ENCODE measurements at places on chromosomes 1 and 21.

GRCh38 chr1:203690730-203691129, 64.1 kb downstream of the ATP2B4 start:
- no peak for DNase-seq

GRCh38 chr1:21814241-21814918, 2.3 kb downstream of the LDLRAD2 start:
- no peak for DNase-seq

DNA sequence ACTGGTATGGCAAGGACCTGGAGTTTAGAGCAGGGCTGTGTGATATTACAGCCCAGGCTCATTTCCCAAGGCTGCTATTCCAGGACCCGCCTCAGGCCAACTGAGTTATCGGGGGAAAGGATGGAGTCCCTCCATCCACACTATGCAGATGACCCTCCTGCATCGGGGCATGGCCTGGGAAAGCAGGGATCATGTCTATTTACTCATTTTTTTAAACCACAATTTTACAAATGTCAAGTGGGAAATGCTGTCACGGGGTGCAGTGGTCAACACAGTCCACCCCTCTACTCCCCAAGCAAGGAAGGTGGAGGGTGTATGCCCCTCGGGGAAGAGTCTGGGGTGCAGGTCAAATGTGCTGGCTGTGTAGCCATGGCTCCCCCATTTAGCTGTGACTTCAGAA, 6.1 kb upstream of the CLEC20A start:
- DNase-seq, result no peak

GRCh38 chr1:198391393-198392020, 149.0 kb downstream of the ATP6V1G3 start:
- DNase-seq, result no peak

DNA sequence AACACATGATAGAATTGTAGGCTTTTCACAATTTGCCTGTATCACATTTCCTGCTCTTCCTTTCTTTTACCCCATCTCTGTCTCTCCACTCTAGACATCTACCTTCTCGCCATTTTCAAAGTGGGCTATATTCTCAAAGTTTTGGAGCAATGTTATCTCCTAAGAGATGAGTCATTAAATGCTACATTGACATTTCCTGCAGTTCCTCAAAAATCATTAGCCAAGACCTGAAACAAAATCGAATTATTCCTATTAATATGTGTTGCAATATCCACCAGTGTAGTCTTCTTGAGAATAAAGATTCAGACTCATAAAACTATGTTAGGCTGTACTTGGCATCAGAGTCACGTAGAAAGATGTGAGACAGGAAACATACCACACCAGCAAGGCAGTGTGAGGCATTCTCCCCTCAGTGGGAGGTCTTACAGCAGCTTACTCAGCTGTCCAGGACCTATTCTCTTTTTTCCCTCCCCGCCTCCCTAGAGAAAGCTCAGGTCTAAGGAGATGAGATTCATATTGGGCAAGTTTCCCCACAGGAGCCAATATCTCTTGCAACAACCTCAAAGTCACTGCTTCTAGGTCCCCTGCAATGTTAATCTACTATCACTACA, 38.8 kb downstream of the FRRS1 start:
- DNase-seq, result peak; percentile 86

- DNase-seq, result no peak
Measured at GRCh38 chr1:213443415-213443814, 392.4 kb downstream of the RPS6KC1 start.

- no peak for DNase-seq
Measured at GRCh38 chr1:234316937-234317336, 56.3 kb upstream of the COA6 start.

GRCh38 chr1:16191309-16191708, 21.1 kb downstream of the ARHGEF19 start:
- no peak for DNase-seq

DNA sequence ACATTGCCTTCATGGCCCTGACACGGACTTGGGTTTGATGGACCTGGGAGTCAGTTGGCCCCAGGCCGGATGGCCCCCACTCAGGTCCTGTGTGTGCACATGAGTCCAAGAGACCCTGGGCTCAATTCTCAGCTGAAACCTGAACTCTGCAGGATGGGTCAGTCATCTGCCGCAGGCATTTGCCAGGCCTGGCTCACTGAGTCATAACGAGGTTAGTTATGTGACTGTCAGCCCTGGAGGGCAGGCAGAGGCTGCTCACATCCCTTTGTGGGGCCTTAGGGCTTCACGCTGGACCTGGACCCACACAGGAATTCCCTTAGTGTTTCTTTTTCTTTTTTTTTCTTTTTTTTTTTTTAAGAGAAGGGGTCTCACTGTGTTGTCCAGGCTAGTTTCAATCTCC, 46.5 kb downstream of the PSMG1 start:
- DNase-seq, result peak; percentile 47

DNA sequence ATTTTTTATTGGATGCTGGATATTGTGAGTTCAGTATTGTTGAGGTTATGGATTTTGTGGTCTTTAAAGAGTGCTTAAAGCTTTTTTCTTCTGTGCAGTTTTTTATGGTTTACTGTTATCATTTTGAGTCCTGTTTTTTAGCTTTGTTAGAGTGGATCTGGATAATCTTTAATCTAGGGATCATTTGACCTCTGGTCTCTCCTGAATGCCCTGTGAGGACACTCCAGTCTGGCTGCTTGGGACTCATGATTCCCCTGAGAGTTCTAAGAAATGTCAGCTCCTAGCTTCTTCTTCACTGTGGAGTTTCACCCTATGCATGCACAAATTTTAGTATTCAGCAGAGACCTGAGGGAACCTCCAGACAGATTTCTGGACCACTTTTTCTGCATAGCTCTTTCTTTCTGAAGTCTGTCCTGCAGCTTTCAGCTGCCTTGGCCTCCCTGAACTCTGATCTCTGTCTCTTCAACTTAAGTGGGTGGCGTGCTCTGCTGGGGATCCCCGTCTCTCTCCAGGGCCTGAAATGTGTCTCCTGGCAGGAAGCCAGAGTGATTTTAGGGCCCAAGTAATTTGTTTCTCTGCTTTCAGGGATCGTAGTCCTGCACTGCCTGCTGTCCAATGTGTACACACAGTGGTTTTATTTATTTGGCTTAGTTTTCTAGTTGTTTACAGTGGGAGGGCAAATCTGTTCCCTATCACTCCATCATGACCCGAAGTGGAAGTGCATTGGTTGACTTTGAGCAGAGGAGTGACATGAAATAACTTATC, 14.7 kb downstream of the PEX14 start:
- DNase-seq, result no peak

DNA sequence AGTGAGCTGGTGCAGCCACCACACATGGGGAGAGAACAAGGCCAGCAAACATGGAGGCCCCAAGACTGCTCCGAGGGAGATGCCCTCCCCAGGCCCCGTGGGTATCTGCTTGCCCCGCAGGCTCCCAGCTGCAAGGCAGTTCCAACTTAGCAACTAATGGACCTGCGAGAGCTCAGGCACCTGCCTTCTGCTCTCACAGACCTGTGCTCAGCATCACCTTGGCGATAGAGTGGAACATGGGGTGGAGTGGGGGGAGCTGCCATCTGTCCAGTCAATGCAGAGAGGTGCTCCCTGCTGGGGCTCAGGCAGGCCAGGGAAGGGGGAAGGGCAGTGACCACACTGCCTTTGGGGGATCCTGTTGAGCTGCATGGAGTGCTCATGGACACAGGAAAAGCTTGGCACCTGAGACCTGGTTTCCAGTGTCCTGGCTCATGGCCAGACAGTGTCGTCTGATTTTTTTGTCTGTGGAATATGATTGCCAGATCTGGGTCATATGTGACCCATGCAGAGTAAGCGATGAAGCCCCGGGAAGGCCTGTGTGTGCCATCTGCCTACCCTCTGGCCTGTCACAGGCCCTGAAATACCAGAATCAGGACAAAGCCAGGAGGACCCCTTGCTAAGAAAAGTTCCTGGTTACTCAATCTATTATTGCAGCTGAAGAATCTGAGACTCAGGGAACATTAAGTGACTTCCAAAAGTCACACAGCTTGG, 39.9 kb upstream of the TENT5C start:
- no peak for DNase-seq

- DNase-seq, result no peak
Measured at GRCh38 chr1:3821908-3822307, 25.6 kb upstream of the LRRC47 start.

DNA sequence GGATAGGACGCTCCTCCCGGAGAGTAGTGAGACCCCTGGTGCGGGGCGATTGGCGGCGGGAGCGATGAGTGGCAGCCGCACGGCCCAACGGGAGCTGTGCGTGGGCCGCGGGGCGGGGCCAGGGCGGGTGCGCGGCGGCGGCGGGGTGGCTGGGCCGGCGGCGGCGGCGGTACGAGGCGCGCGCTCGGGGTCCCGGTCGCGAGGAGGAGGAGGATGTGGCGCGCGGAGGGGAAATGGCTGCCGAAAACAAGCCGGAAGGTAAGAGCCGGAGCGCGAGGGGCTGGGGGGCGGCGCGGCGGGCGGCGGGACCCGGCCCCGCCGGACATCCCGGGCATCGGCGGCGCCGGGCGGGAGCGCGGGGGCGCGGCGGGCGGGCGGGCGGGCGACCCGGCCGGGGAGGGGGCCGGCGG, at the start of gene CAMTA1:
Gene CAMTA1 (plus strand): TSS at position 137 of the 410 bp plus-strand sequence. CDS start 77 bp downstream, at position 214.
- DNase-seq, result no peak

DNA sequence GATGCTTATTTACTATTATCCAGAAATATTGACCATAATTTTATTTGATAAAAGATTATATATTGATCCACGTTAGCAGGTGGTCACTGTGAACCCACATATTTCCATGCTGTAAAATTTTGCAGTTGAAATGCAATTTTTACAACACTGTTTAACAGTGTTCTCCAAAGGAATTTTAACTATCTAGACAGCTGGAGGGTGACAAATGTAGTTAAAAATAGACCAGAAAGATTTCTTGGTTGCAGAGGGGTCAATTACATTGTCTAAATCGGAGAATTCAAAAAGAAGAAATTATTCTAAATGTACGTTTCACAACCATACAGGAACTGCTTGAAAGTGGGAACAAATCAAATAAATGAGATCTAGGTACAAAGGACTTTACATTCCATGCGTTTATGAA, 625.2 kb upstream of the NCAM2 start:
- DNase-seq, result no peak

GRCh38 chr1:164240081-164240480, 318.9 kb upstream of the PBX1 start:
- DNase-seq, result no peak

GRCh38 chr1:206658981-206659273, 23.6 kb downstream of the DYRK3 start:
- DNase-seq, result no peak

DNA sequence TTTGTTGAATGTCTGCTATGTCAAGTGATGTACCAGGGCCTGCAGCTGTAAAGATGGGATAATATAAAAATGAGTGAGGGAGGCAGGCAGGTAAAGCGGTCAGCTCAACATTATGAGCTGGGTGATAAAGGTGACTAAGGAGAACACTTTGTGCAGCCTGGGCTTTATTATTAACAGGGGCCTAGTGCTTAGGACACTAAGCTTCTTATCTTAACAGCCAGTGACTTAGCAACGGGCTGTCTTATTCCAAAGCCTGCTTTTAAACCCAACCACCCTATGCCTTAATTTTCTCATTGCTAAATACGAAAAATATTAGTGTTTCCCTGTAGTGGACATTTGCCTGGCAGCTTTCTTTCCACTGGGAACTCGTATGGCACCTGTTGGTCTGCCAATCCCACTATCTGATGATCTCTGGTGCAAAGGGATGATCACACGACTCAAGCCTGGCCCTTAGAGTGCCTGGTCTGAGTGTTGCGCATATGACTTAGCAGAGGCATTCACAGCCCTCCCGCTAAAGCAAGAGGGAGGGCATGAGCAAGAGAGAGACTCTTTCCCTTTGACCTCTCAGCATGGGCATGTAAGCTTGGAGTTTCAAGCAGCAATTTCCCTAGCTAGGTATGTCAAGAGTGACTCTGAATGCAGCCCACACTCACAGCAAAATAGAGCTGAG, 98.6 kb upstream of the PAPPA2 start:
- DNase-seq, result no peak

- DNase-seq, result no peak
Measured at GRCh38 chr21:27799861-27800260, 833.0 kb upstream of the ADAMTS5 start.

GRCh38 chr1:30758785-30759380, 1.3 kb upstream of the LAPTM5 start:
- DNase-seq, result no peak

GRCh38 chr1:145955436-145955835, 2.4 kb downstream of the LIX1L start:
- no peak for DNase-seq

DNA sequence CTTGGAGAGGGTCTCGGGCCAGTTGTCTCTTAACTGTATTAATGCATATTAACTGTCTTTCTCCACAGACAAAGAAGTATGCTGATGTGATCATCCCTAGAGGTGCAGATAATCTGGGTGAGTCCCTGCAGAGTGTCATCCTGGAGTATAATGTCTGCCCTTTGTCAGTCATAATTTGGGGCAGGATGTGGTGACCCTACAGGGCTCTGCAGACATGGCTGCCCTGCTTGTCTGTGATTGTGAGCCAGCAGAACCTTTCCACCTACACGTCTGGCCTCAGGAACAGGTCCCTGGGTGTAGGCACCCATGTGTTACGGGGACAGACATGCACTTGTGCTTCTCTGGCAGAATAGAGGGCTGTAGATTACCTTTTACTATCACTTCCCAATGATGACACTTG, 78.4 kb downstream of the UCK2 start:
- DNase-seq, result no peak

- DNase-seq, result no peak
Measured at GRCh38 chr1:60257531-60257930, 184.0 kb upstream of the C1orf87 start.

DNA sequence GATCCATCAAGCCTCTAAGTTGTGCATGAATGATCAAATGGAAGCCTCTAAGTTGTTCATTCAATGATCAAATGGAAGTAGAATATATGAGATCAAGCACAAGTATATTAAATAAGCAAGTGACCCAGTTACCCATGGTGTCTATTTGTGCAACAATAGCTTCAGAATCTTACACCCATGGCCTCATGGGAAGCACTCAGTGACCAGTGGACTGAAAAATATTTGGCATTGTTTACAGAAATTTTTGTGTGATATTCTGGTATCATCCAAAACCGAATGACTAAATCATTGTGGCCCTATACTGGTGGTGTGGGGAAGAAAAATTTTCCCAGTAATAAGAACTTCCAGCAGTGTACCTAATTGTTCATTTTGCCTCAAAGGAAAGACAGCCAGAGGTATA, 46.6 kb downstream of the DUSP10 start:
- no peak for DNase-seq

DNA sequence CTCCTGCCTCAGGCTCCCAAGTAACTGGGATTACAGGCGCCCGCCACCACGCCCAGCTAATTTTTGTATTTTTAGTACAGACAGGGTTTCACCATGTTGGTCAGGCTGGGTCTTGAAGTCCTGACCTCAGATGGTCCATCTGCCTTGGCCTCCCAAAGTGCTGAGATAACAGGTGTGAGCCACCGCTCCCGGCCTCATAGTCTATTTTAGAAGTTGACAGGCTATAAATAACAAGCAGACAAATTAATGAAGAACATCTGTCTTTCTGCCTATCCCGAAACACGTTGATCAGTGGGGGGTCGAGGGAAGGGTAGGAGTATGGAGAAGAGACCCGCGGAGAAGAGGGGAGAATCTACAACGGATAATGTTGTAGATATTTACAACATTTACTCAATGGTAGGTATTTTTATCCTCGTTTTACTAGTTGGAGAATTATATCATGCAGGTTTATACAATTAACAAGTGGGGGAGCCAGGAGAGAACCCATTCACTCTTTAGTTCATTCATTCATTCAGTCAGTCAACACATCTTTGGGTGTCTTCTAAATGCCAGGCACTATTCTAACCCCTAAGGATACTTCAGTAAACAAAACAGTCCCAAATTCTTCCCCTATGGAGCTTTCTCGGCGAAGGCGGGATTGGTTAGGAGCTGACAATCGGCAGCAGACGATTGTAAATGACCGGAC, 497 bp upstream of the IFNAR2 start:
- no peak for DNase-seq

- DNase-seq, result no peak
Measured at GRCh38 chr1:92572520-92572919, 85.8 kb upstream of the GFI1 start.
